ENCODE measurements at places on chromosomes 5 and 9. TPM values are rescaled to one million over a fixed set of nuclear protein-coding genes. Genes with fewer than 3 reads are reported as not detected.

GRCh38 chr5:148659641-148660345, 5.5 kb upstream of the HTR4 start:
- H3K4me3 ChIP-seq, result no peak overlapping the region
- H3K36me3 ChIP-seq, result no peaks in the 10 kb centered on the region
- H3K27me3 ChIP-seq, result peaks cover 39% of the 10 kb centered on the region
- no peak for DNase-seq
- peaks cover 18% of the 10 kb centered on the region for H3K4me1 ChIP-seq

Gene ZCCHC7
- 16.6 TPM for total RNA-seq

Gene CD72
- 4.2 TPM for total RNA-seq

Gene TLX3
- not detected for total RNA-seq

- peaks cover 5% of the 10 kb centered on the region for H3K27me3 ChIP-seq
- H3K27ac ChIP-seq, result no peak overlapping the region
- no peaks in the 10 kb centered on the region for H3K36me3 ChIP-seq
- no peak for DNase-seq
- peaks cover 2% of the 10 kb centered on the region for H3K4me1 ChIP-seq
Measured at GRCh38 chr9:33794560-33794959, 801 bp upstream of the PRSS3 start.

- peaks cover 5% of the 10 kb centered on the region for H3K27me3 ChIP-seq
Measured at GRCh38 chr9:12956261-12956660, 181.4 kb downstream of the LURAP1L start.

DNA sequence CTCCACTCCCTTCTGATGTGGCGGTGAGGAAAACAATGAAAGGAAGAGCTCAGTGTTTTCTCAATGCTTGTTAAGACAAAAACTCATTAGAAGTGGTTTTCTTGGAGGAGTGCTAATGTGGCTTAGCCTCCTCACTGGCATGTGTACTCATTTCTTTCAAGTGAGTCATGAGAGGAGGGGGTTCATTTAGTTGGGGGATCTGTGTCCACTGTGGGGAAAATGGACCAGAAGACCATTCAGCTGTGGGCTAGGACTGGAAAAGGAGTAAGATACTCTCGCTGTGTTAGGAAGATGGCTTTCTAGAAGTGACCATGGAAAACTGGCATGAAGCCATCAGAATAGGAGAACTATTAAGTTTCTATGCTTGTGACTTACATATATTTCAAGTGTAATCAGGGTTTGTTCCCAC, 23.5 kb downstream of the KLF9 start:
- no peaks in the 10 kb centered on the region for H3K4me1 ChIP-seq
- H3K27me3 ChIP-seq, result peaks cover 9% of the 10 kb centered on the region
- H3K36me3 ChIP-seq, result no peaks in the 10 kb centered on the region
- no peak overlapping the region for H3K27ac ChIP-seq
- H3K4me3 ChIP-seq, result no peak overlapping the region
- no peak for DNase-seq

DNA sequence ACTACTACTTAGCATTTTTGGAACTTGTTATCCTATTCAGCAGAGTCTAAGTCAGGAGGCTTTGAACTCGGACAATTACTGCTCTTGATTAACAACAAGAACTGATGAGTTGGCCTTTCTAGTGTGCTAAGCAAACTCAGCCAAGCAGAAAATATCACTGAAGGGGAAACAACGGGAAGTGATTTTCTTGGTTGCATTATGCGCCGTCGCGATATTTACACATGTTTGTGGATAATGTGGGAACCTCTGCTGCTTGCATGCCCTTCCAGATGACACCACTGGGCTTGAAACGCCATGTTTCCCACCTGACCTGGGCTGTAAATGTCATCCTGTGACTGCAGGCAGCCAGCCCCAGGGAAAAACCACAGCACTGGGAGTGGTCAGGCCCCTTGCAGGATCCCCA, 205.5 kb downstream of the PAX5 start:
- H3K4me1 ChIP-seq, result peaks cover 4% of the 10 kb centered on the region
- no peak overlapping the region for H3K27ac ChIP-seq
- no peaks in the 10 kb centered on the region for H3K36me3 ChIP-seq
- H3K4me3 ChIP-seq, result no peak overlapping the region
- no peak for DNase-seq
- peaks cover 26% of the 10 kb centered on the region for H3K27me3 ChIP-seq

Gene SAXO1
- total RNA-seq, result 0.22 TPM

DNA sequence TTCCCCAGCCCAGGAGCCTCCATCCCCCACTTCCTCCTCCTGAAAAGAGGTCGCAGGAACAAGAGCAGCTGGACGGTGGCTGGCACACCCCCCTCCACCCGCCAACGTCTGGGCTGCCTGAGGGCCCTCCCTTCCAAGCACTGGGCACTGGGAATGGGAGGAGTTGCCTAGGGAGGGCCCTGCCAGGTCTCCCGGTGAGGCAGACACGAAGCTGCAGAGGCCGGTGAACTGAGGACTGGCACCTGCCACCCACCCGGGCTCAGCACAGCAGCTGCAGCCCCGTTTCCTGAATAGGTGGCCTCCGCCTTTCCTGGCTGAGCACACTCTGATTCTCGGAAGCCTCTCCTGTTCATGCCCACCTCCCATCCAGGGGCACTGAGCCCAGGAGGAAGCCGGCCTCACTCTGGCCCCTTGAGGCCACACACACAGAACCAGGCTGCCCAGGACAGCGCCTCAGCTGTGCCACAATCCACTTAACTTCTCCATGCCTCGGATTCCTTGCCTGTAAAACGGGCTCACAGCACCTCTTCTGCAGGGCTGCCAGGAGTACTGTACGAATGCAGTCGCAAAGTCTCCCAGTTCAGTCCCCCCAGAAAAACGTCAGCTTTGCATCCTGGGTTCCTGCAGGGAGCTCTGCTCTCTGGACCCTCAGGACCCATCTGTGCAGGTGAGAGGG, 1.3 kb downstream of the NPDC1 start:
- peak overlapping the region; percentile 63 for H3K4me3 ChIP-seq
- H3K4me1 ChIP-seq, result peaks cover 2% of the 10 kb centered on the region
- H3K36me3 ChIP-seq, result no peaks in the 10 kb centered on the region
- DNase-seq, result no peak
- H3K27ac ChIP-seq, result no peak overlapping the region

DNA sequence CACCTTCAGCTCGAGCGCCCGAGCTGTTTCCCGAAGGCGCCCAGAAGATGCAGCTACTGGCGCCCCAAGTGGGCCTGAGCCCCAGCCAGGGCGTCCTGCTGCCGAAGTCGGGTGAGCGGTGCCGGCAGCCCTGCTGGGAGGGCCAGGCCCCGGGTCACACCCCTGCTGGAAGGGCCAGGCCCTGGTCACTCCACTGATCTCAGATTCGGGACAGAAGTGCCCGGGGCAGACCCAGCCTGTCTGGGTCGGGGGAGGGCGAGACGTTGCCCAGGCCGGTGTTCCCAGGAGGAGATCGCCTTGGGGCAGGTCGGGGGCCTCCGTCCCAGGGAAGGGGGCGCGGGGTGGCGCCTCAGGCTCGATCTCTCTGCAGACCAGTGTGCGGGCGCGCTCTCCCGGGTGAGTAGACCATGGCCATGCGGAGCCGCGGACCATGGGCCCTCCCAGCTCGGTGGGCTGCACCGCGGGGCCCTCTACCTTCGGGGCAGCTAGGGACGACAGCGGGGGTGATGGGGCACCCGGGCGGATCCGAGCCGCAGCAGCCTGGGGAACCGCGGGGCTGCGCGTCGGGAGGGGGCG, 2.3 kb downstream of the LCNL1 start:
- H3K27me3 ChIP-seq, result peaks cover 13% of the 10 kb centered on the region
- H3K4me1 ChIP-seq, result peaks cover 9% of the 10 kb centered on the region
- H3K27ac ChIP-seq, result no peak overlapping the region
- no peak overlapping the region for H3K4me3 ChIP-seq
- DNase-seq, result no peak

Gene HAND1
- total RNA-seq, result 0.44 TPM

Gene ANXA2R
- 0.87 TPM for total RNA-seq

- peak overlapping the region; percentile 66 for H3K4me3 ChIP-seq
- H3K27ac ChIP-seq, result peak overlapping the region; percentile 91
- H3K27me3 ChIP-seq, result no peaks in the 10 kb centered on the region
Measured at GRCh38 chr9:94164806-94165549, 80.7 kb downstream of the PTPDC1 start.

GRCh38 chr9:101477736-101478135, 42.2 kb upstream of the ALDOB start:
- no peak overlapping the region for H3K4me3 ChIP-seq
- H3K4me1 ChIP-seq, result peaks cover 8% of the 10 kb centered on the region
- H3K27ac ChIP-seq, result no peak overlapping the region
- H3K27me3 ChIP-seq, result no peaks in the 10 kb centered on the region
- no peak for DNase-seq
- H3K36me3 ChIP-seq, result peaks cover 17% of the 10 kb centered on the region

Data from progenitor cell of endocrine pancreas (in vitro differentiated cells).